ENCODE measurements at places on chromosomes 11 and 22. TPM values are rescaled to one million over a fixed set of nuclear protein-coding genes. Genes with fewer than 3 reads are reported as not detected.
A peak's percentile ranks its signal among the peaks of the same experiment; 100 is the strongest.

DNA sequence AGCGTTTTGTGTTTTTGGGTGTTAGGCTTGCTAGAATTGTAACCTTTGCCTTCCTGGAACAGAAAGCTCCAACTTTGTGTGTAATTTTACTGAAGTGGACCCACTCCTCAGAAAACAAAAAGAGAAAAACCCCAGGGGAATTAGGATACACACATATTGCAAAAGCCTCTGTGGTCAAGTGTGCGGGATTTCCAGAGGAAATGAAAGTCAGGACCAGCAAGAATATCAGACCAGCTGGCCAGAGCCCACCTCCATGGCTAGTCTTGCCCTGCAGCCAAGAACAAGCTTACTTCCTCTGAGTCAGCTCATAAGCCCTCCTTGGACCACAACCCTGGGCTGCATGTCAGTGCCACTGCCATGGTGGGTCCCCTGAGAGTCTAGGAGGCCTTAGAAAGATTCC is 37.0 kb upstream of the FTH1 start:
- peak; percentile 90 for DNase-seq

- no peak for DNase-seq
These were observed 113.5 kb downstream of the SLC1A2 start for GRCh38 chr11:35305670-35306382.

GRCh38 chr11:108536783-108537182 is 38.6 kb upstream of the POGLUT3 start:
- DNase-seq = no peak

GRCh38 chr22:37148031-37148651 is 1.6 kb downstream of the IL2RB start:
- no peak for DNase-seq

GRCh38 chr11:20303391-20303965 is 60.0 kb upstream of the HTATIP2 start:
- DNase-seq = no peak

- DNase-seq = no peak
These were observed 19.6 kb upstream of the EIF3D start for GRCh38 chr22:36548606-36549005.

- DNase-seq = no peak
These were observed 15.1 kb upstream of the GLYATL1 start for GRCh38 chr11:58924230-58924629.

DNA sequence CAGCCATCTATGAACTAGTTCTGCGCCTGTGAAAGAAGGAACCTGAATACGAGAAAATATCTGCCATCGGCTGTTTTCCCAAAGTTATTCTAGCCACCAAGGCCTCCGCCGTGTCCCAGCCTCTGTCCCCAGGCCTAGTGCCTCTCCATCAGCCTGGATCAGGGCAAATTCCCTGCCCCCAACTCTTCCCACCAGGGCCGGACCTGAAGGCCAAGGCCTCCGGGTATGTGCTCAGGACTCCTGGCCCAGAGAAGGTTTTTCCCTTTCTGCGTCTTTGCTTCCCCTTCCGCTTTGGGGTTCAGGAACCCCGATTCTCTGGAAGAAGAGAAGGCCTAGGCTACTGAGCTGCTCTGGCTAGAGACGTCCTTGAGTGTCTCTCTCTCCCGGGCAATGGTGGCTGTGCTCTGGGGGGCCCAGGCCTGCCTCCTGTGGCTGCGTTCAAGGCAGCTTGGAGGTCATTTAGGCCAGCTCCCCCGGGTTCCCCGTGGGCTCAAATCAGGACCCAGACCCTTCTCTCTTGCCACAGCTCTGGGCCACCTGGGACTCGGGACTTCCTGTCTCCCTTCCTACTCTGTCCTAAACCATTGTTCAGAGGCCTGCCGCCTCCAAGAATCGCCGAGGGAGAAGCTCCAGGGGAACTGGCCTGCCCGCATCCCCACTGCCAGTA is 1.6 kb downstream of the ALX4 start:
- DNase-seq = no peak

DNA sequence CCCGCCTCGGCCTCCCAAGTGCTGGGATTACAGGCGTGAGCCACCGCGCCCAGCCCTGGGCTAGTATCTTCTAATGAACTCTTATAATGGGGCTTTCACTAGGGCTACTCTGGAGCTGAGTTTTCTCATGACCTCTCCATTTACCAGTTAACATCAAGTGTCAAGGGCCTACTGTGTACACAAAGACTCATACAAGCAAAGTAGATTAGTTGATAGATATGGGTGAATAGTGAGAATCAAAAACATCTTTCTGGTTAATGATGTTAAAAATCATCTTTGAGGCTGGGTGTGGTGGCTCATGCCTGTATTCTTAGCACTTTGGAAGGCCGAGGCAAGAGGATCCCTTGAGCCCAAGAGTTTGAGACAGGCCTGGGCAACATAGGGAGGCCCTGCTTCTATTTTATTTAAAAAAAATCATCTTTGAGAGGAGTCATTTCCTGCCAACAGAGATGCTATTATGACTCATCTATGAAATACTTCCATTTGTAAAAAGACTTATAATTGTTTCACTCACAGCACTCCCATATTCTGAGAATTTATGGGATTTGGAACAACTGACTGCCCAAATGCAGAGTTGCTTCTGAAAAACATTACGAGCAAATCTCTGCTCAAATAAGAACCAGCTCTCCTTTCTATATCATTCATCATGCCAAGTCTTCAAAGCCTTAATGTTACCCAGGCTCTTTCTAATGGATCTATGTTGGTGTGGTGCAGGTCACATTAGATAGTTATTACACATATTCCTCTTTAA is 57.0 kb downstream of the GDPD4 start:
- no peak for DNase-seq

DNA sequence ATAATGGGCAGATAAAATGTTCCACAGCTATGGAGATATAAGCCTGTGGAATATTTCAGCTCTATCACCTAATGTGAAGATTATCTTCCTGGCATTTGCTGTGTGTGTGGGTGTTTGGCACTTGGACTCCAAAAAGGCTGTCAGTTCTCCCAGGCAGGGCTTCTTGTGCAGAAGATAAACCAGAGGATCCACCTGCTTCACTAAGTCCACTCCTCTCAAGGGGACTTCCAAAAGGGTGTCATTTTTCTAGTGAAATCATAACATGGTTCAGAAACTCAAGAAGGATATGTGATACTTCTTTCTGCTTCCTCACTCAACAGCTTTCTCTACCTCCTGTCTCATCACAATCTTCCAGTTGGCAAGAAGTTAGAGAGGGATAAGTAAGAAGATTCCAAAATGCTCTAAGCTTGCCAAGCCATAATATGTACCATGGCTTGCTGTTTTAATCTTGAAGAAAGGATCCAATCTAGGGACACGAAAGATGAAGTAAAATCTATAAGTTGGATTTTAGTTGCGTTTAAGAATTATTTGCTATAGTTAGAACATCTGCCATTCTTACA is 206.2 kb upstream of the MTMR2 start:
- no peak for DNase-seq

- DNase-seq = no peak
These were observed 5.9 kb upstream of the GRAMD4 start for GRCh38 chr22:46614025-46614931.

- DNase-seq = no peak
These were observed 48.0 kb downstream of the CABIN1 start for GRCh38 chr22:24059121-24059520.

DNA sequence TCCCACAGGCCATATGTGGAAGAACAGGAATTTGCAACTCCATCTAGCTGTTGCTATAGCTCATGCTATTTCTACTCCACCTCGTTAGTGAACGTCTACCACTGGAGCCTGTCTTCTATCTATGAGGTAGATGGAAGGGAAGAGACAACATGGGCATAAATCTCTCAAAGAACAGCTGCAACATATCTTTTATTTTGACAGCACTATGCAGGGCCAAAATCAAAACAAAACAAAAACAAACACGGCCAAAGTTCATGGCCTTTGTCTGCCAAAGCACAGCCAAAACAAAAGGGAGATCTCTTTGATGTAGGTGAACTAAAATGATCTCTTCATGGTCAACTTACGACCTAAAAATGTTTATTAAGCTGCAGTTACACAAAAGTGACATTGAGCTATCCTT is 215.2 kb upstream of the MPPED2 start:
- DNase-seq = no peak

- no peak for DNase-seq
These were observed 39.9 kb downstream of the OR2AT4 start for GRCh38 chr11:75056814-75057213.

- no peak for DNase-seq
These were observed 48.6 kb downstream of the CCDC83 start for GRCh38 chr11:85903811-85904210.

DNA sequence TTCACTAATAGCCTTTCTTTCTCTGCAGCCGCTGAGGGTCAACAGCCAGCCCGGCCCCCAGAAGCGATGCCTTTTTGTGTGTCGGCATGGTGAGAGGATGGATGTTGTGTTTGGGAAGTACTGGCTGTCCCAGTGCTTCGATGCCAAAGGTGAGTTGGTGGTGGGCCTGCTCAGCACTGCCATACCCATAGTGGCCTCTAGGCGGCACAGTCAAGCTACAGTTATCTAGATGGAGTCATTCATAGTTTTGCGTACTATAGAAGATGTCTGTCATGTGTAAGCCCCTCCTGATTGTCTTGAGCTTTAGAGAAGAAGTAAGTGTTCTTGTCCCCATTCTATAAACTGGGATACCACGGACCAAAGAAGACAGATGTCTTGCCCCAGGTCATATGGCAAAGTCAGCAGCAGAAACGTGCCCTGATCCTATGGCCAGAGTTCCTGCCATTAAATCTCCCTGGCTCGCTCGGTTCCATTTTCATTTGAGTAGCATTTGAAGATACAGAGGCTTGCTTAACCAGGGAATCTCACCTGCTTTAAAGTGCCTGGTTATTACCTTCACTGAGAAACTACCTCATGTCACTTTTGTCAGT is 42.1 kb upstream of the CRTAM start:
- DNase-seq = peak; percentile 66

DNA sequence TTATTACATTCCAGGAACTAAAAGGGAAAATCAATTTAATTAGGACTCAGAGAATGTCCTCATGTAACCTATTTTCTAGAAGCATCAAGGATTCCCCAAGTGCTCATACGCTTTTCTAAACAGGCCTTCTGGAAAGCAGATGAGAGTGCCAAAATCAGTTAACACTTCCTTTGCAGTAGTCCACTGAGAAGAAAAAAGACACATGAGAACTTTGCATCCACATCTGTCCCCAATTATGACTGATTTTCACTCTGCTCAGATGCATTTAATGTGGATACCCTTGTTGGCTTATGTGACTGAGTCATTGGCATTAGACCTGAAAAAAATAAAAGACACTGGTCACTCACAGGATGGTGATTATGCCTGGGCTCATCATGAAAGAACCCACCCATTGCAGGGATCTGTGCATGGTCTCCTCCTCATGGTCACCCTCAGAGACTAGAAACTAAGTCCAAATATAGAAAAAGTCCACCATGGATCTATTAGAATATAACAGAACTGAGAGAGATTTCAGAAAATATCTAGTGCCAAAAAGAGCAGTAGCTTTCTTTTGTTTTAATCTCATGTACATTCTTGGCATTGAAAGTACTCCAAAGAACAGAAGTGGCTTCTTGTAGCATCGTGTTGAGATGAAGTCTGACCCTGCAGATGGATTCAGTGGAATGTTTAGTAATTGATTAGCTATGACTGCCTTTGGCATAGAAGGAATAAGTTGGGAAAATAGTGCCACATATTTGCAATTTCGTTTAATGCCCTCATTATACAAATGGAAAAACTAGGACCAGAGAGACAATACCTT is 48.8 kb upstream of the FIBIN start:
- no peak for DNase-seq

DNA sequence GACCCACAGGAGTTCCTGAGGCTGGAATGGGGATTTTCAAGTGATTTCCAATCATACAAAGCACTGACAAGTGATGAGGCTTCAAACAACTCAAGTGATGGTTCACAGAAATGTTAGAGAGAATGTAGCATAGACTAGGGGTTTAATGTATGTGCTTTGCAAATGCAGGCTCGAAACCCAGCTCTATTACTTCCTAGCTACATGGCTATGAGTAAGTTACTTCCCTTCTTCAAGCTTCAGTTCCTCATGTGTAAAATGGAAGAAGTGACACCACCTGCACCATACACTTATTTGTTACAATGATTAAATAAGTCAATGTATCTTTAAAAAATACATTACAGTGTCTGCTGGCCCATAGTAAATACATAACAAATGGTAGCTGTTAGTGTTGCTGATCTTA is 139.8 kb downstream of the CCDC81 start:
- DNase-seq = no peak

DNA sequence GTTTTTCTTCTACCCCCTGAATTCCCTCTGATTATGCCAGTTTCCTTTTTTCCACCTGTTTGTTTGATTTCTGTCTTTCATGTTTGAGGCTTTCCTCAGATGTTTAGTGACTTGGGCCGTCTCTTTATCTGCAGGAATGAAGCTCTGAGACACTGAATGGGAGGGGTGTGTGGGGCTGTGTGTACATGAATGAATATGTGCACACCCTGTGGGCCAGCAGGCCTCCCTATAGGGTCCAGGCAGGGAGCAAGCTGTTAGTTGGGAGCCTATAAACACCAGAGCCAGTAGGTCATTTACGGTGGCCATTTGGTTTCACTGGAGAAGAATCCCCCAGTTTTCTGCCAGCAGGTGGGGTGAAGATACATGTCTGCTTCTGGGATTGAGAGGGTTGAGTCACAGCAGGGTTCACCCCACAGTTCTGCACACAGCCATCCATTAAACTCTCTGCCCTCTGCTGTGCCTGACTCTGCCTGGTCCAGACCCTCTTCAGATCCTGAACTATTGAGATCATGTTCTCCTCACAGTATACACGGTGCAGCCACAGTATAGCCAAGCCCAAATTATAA is 34.8 kb downstream of the BARX2 start:
- no peak for DNase-seq

The TRIM34 gene
- total RNA-seq = 4.3 TPM

The ARFGAP3 gene
- total RNA-seq = 28.3 TPM

The CDHR5 gene
- not detected for total RNA-seq

The TMEM258 gene
- total RNA-seq = 133 TPM

The PHOX2A gene
- total RNA-seq = not detected

The TRIM6 gene
- not detected for total RNA-seq

The ISX gene
- total RNA-seq = not detected
